ENCODE measurements at places on chromosomes 1 and 21.

- DNase-seq, result no peak
Measured at GRCh38 chr1:87030740-87031690, 116.6 kb downstream of the HS2ST1 start.

DNA sequence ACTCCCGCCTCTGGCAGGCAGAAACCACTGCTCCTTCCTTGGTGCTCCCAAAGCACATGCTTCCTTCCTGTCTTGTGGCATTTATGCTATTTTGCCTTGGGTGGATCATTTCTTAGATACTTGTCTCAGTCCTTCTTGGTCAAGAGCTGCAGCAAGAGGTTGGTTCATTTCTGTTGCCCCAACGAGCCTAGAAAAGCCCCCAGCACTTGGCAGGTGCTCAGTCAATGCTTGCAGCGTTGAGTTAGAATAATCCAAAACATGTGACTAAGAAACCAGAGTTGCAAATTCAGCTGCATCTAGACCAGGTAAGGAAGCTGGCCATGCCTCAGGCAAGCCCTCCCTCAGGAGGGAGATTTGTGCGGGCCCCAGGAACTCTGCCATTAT is 42.4 kb upstream of the TENT5C start:
- no peak for DNase-seq

GRCh38 chr1:107570768-107571167 is 394.2 kb downstream of the VAV3 start:
- DNase-seq, result no peak

GRCh38 chr1:112956544-112957132 is 642 bp upstream of the SLC16A1 start:
- no peak for DNase-seq

- DNase-seq, result no peak
Measured at GRCh38 chr1:93528412-93528811, 80.5 kb downstream of the FNBP1L start.

GRCh38 chr1:83098791-83099190 is 900.1 kb downstream of the TTLL7 start:
- DNase-seq, result no peak

GRCh38 chr1:61329556-61329955 is 247.2 kb downstream of the NFIA start:
- DNase-seq, result no peak

DNA sequence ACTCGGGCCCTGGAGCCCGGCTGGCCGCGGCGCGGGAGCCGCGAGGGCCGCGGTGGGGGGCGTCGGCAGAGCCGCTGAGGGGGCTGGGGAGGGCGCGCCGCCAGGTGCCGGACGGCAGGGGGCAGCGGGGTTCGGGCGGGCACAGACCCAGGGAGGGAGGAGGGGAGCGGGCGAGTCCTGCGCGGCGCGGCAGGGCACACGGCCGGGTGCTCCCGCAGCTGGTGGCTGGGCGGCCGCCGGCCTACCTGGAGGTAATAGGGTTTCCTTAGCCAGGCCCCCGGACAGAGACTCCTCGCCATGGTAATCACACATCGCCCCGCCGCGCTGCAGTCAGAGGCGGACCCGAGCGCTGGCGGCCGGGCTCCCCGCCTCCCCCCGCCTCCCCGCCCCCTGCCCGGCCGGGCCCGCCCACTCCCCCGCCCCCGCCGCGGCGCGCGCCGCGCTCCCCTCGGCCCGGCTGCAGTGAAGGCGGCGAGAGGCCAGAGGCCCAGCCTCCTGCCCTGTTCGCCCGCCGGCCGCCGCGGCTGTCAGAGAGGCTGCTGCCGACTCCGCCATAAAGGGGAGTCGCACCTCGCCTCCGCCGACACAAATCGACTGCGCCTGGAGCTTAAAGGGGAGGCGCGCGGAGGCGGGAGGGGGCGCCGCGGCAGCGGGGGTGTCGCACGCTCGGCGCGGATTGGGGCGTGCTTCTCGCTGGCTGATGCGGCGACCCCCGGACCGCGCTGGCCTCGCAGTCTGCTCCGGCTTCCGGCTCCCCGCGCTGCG is at the start of gene DIPK1A:
Gene DIPK1A (minus strand): TSS at position 332 of the 765 bp plus-strand sequence. CDS start 33 bp downstream, at position 299.
- peak; percentile 39 for DNase-seq

- DNase-seq, result no peak
Measured at GRCh38 chr1:89203166-89203565, 4.4 kb upstream of the GBP4 start.

GRCh38 chr1:6783936-6784559 is 1.2 kb upstream of the CAMTA1 start:
- DNase-seq, result no peak

DNA sequence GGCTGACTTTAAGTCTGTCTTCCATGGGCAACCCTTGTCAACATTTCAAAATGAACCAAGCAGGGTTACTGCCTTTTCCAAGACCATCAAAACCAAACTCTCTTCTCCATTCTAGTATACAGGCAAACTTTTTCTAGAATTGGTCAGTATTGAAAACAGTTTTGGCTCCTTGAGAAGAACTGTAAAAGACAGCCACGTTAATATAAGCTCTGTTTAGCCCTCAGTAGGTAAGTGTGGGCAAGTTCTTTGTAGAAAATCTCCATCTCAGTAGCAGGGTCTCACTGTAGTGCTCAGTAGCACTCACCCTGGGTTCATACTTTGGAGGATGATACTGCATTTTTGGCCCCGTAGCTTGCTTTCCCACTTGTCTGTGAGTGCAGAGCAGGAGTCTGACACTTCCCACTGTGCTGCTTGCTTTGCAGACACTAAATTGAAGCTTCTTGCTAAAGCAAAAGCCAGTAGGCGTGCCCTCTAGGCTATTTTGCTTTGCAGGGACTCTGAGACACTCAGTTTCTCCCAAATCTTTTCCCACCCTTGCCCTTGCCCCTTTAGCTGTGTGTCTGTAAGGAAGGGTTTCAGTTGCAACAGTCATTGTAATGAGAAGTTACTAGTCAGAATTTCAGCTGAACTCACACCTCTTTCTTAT is 34.3 kb upstream of the CACYBP start:
- DNase-seq, result no peak

GRCh38 chr1:203464743-203465142 is 10.9 kb upstream of the PRELP start:
- no peak for DNase-seq

All from stimulated activated CD4-positive, alpha-beta T cell treated with anti-CD3 and anti-CD28 coated beads, Interleukin-1b, Interleukin-23, amount 100 ng/mL, for 1 hour (primary cell).